COR-L47 (cell line): ENCODE measurements at places on chromosomes 1 and 21.
A peak's percentile ranks its signal among the peaks of the same experiment; 100 is the strongest.

DNA sequence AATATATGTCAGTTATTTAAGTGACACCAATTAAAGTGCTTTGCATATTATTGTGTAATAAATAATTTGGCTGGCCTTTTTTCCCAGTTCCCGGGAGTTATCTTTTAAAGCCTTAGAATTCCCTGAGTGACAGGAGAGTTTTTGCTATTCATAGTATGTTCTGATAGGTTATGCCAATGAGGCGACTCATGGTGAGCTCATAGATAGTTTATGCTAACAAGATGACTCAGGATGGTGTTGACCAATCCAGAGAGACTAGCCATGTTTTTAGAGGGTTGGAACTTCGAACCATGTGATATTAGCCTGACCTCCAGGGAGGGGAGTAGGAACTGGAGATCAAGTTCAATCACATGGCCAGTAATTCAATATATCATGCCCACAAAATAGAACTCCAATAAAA lies 310.8 kb downstream of the USP25 start:
- DNase-seq = no peak

DNA sequence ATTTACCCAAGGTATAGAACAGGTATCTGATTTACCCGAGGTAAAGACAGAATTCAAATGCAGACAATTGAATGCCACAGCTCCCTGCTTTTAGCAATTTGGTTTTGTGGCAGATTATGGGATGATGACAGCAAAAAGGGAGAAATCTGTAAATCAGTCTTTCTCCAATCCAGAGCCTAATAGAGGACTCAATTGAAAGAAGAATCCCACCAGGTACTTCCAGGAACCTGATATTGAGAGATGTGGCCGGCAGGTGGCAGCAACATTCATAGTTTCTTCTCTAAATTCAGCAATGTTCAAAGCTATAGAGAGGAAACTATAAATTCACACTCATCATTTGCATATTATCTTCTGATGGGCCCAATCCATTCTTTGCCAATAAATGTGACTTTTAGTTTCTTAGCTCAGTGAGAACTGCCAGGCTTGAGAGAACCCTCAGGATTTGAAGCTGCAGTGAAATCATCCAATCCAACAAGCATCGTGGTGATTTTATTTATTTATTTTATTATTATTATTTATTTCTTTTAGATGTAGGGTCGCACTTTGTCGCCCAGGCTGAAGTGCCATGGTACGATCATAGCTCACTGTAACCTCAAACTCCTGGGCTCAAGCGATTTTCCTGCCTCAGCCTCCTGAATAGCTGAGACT lies 9.8 kb upstream of the PHACTR4 start:
- peak; percentile 69 for DNase-seq

GRCh38 chr1:83836543-83836942 lies 162.4 kb downstream of the TTLL7 start:
- DNase-seq = no peak

DNA sequence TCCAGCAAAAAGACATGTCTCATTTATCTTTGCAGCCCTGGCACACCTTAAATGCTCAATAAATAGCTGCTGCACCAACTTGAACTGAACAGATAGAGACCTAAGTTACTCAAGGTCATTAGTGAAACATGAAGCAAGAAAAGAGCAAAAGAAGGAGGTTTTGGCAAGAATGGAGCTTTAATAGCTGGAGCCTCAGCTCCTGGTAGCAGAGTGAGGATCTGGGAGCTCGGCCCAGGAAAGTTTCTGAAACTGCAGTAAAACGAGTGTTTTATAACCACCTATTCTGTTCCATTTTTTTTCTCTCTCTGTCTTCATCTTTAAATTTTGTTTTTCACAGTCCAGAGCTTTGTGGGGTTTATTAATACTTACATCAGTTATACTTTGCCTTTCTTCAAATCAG lies 207.5 kb downstream of the SETD4 start:
- no peak for DNase-seq

- peak; percentile 47 for DNase-seq
Observed at GRCh38 chr1:3069491-3070308, 697 bp downstream of the PRDM16 start.
